ENCODE measurements at places on chromosomes 12 and 14. TPM values are rescaled to one million over a fixed set of nuclear protein-coding genes. Genes with fewer than 3 reads are reported as not detected.

CELA1 gene
- not detected for total RNA-seq

INHBC gene
- not detected for total RNA-seq

RASSF9 gene
- 2.5 TPM for total RNA-seq

ADCY4 gene
- total RNA-seq = 12.1 TPM

AP5M1 gene
- total RNA-seq = 32.1 TPM

GRCh38 chr12:21073822-21074460 is 57.1 kb upstream of the SLCO1B1 start:
- no peak for DNase-seq

GRCh38 chr14:73211251-73212040 is 25.9 kb upstream of the PAPLN start:
- DNase-seq = no peak

DNA sequence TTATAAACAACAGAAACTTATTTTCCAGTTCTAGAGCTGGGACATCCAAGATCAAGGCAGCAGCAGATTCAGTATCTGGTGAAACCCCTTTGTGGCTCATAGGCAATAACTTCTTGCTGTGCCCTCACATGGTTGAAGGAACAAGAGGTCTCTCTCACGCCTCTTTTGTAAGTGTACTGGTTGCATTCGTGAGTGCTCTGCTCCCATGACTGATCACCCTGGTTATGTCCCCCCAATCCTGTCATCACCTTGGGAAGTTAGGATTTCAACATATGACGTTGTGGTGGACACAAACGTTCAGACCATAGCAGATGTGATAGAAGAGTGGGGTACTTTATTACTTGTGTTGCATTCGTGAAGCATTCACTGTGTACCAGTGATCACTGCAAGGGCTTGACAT is 184.0 kb downstream of the SRGAP1 start:
- no peak for DNase-seq

- DNase-seq = no peak
Observed at GRCh38 chr14:82655770-82656169, 1122.1 kb upstream of the SEL1L start.

DNA sequence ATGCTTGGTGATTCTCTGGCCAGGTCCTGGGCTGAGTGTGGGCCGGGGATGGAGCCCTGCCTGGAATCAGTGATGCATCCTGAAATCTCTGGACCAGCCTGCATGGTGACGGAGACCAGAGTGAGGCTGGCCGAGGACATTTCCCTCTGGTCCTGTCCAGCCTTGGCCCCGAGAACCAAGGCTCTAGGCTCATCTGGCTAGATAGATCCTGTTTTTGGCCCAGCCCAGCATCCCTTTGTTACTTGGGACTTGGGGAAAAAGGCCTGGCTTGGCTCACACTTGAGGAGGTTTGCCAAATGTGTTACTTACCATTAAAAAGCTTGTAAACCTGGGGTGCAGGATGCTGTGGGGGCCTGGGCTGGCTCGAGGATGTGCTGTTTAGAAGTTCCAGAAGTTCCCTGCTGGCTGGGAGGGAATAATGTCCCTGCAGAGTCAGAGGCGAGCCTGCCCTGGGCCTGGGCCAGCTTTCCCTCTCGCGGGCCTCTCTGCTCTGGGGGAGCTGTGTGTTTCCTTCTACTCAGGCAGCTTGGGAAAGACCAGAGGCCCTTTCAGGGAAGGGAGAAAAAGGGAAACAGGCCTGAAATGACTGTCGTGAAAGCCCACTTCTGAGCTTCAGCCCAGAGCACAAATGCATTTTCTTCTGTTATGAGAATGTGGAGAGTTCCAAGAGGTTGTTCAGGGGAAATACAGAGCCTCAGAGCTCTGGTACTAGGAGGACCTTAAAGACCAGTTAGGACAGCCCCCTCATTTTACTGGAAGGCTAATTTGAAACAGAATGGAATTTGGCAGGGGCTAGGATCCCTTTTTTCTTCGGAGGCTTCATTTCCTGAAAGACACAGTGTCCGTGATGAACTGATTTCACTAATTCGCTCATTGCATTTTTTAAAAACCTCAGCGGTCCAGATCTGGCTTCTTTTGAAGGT is 47.2 kb upstream of the CTDSP2 start:
- peak; percentile 92 for DNase-seq

DNA sequence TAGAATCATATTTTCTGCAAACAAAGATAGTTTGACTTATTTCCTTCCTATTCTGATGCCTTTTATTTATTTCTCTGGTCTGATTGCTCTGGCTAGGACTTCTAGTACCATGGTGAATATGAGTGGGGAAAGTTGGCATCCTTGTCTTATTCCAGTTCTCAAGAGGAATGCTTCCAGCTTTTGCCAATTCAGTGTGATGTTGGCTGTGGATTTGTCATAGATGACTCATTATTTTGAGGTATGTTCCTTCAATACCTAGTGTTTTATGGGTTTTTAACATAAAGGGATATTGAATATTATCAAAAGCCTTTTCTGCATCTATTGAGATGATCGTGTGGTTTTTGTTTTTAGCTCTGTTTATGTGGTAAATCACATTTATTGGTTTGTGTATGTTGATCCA is 139.4 kb upstream of the CNTN1 start:
- DNase-seq = no peak

- DNase-seq = no peak
Observed at GRCh38 chr14:37093364-37093763, 79.0 kb downstream of the SLC25A21 start.

GRCh38 chr12:14772946-14773345 is 30.3 kb downstream of the WBP11 start:
- DNase-seq = no peak

Data from psoas muscle (tissue), 8 donors.